Stomach (tissue), 19 donors: ENCODE measurements at places on chromosomes 1 and 21. TPM values are rescaled to one million over a fixed set of nuclear protein-coding genes. Genes with fewer than 3 reads are reported as not detected.
A peak's percentile ranks its signal among the peaks of the same experiment; 100 is the strongest.

Gene SIM2
- total RNA-seq, result not detected

- H3K4me3 ChIP-seq, result no peak within 1 kb of the TSS
- no peak within 1 kb of the TSS for H3K27ac ChIP-seq
- no peaks in the 10 kb centered on the region for H3K36me3 ChIP-seq
These were observed 79.1 kb downstream of the TPR start for GRCh38 chr1:186295980-186296379.

- H3K27me3 ChIP-seq, result no peaks in the 10 kb centered on the region
- H3K27ac ChIP-seq, result no peak overlapping the region
- no peak overlapping the region for H3K4me3 ChIP-seq
- DNase-seq, result no peak
- peaks cover 27% of the 10 kb centered on the region for H3K4me1 ChIP-seq
These were observed 71.2 kb upstream of the NRIP1 start for GRCh38 chr21:15135867-15136629.

- H3K4me3 ChIP-seq, result no peak overlapping the region
- H3K27ac ChIP-seq, result no peak overlapping the region
- no peak for DNase-seq
- H3K36me3 ChIP-seq, result no peaks in the 10 kb centered on the region
- H3K4me1 ChIP-seq, result no peaks in the 10 kb centered on the region
These were observed 8.9 kb downstream of the GABRD start for GRCh38 chr1:2027961-2028583.

GRCh38 chr1:5493275-5493674 is 498.9 kb downstream of the NPHP4 start:
- peaks cover 14% of the 10 kb centered on the region for H3K4me1 ChIP-seq
- no peak overlapping the region for H3K27ac ChIP-seq
- H3K27me3 ChIP-seq, result no peaks in the 10 kb centered on the region
- peak; percentile 16 for DNase-seq
- no peak overlapping the region for H3K4me3 ChIP-seq

GRCh38 chr1:214264196-214264595 is 16.8 kb upstream of the SMYD2 start:
- no peak for DNase-seq
- no peaks in the 10 kb centered on the region for H3K36me3 ChIP-seq
- H3K4me1 ChIP-seq, result peaks cover 7% of the 10 kb centered on the region
- H3K27me3 ChIP-seq, result peaks cover 29% of the 10 kb centered on the region
- H3K27ac ChIP-seq, result no peak overlapping the region

DNA sequence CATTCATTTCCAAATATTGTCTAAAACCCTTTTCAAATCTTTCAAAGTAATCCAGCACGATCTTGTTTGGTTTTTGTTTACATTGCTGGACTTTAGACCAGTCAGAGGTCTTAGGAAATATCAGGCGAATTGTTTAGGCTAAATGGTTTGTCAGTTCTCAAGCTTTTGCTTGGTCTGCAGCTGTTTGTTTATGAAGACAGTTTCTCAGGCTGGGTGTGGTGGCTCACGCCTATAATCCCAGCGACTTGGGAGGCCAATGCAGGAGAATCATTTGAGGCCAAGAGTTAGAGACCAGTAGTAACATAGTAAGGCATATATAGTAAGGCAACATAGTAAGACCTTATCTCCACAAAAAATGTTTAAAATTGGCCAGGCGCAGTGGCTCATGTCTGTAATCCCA is 77.5 kb downstream of the DNTTIP2 start:
- H3K36me3 ChIP-seq, result no peaks in the 10 kb centered on the region
- H3K27ac ChIP-seq, result no peak overlapping the region
- no peak overlapping the region for H3K4me3 ChIP-seq
- H3K27me3 ChIP-seq, result no peaks in the 10 kb centered on the region
